ENCODE measurements at places on chromosomes 11 and 22.

GRCh38 chr11:94424011-94424410, 22.8 kb upstream of the GPR83 start:
- DNase-seq: no peak

GRCh38 chr11:5042091-5042490, 4.2 kb upstream of the OR52J3 start:
- DNase-seq: no peak

DNA sequence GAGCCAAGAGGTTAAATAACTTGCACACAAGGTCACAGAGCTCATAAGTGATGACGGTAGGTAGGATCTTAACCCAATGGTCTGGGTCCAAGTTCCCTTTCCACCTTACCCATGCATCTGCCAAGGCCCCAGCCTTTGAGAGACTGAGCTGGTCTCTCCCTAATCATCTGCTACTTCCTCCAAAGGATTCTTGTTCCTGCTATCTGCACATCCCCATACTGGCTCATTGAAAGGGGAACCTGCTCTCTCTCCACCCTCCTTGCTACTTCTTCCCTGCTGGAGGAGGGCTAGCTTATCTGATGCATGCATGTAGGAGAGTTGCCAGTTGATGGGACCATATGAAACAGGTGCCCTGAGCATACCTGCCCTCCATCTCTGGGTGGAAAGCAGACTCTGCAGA, 47.7 kb downstream of the COMMD9 start:
- no peak for DNase-seq

DNA sequence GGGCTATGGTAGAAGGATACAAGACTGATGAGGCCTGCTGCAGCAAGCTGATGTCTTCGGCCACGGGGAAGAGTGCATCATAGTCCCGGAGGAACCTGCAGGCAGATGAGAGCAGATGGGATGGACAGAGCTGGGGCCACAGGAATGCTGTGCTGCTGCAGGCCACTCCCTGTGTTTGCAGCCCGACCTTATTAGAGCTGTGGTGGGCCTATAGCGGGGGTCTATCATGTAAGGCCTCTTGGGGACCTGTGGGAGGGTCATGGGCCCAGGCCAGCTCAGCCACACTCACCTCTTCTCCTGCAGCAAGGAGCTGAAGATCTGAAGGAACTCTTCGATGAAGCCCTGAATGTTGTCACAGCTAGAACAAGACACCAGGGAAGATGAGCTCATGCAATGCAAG, 31.9 kb downstream of the ASCC2 start:
- DNase-seq: no peak

DNA sequence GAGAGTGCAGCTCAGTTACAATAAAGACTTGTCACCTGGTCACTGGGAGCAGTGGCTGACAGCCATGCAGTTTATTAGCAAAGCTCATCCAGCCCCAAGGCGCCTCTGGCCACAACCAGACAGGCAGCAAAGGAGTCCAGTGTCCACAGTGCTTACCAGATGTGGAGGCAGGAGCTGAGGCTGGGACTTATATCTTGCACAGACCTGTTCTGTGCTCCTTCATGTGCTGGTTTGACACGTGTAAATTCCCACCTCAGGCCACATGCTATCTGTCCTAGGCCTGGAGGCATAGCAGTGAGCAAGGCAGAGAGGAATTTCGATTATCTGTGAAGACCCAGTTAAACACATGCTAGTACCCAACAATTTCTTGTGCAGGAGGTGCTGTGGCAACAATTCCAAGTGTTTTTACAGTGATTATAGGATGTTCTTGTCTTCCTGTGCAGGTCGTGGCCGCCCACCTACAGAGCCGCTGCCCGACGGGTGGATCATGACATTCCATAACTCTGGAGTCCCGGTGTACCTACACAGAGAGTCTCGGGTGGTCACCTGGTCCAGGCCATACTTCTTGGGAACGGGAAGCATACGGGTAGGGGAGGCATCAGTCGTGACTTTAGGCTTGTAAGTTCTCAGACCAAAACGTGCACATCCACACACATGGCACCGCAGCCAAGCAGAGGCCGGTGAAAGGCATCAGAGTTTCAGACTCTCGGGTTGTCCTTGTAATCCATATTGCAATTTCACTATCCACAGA, 9.4 kb downstream of the DGCR8 start:
- no peak for DNase-seq

DNA sequence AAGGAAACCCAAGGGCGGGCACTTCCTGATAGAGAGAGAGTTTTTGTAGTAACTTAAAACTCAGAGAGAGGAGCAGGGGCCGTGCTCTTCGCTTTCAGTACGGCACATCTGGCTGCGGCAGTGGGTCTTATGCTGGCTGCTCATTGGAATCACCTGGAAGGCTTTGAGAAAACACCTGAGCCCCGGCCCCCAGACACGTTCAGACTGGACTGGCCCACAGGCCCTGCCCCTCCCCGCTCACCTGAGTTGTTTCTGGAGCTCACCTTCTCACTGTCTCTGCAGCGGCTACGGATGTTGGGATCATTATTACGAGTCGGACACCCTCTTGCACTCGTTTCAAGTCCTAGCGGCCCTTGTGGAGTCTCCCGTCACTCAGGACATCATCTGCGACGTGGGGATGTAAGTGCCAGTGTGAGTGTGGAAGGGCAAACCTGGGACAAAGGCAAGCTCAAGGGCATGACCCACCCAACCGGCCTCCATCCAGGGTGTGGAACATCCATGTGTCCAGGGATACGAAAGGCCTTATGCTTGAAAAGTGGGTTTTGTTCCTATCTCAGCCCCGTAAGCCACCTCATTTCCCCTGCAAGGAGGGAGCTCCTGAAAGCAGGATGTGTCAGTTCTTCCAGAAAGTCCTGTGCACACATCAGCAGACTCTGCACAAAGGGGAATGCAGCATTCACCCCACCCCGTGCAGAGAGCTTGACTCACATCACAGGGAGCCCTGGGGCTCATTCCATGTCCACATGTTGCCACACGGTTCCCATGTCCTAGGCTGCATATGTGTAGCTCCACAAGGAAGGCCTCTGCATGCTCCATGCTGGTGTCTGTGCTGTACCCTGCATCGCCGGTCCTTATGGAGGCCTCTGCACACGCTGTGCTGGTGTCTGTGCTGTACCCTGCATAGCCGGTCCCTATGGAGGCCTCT, 5.4 kb downstream of the NADSYN1 start:
- DNase-seq: no peak

- DNase-seq: no peak
Observed at GRCh38 chr11:112293614-112294013, 33.0 kb upstream of the PLET1 start.

DNA sequence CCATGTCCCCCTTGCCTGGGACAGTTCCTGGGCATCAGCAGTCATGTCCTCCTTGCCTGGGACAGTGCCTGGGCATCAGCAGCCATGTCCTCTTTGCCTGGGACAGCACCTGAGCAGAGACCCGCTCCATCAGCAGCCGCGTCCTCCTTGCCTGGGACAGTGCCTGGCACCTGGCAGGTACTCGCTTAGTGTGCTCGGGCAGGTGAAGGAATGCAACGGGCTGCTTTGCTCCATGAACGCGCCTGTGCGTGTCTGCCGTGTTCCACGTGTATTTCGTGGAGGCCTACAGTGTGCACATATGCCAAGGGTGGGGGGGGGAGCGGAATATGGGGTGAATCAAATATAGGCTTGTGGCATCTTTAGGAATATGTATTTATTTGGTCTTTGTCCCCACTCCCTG, 1490.7 kb downstream of the TBC1D22A start:
- no peak for DNase-seq

GRCh38 chr11:43984519-43985385, 42.3 kb downstream of the C11orf96 start:
- peak; percentile 71 for DNase-seq

GRCh38 chr11:102429691-102430090, 22.9 kb downstream of the TMEM123 start:
- no peak for DNase-seq

DNA sequence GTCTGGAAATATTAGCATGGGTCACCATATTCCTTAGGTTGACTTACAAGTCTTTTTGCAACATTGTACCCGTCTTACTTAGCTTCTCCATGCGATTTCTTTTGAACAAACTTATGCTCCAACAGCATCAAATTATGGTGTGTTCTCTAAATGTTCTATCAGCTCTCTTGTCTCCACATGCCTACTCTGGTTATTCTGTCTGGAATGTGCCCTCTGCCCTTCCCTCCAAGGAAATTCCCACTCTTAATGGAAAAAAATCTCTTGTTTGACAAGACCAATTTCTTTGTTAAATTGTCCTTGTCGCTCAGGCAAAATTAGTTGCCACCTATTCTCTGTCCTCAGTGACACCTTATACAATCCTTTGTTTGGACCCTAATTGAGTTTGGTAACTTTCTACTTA, 522.8 kb upstream of the LUZP2 start:
- DNase-seq: no peak

GRCh38 chr11:77064648-77065217, 2.0 kb upstream of the CAPN5 start:
- DNase-seq: no peak

- no peak for DNase-seq
Observed at GRCh38 chr11:67299471-67300191, 3.7 kb upstream of the SSH3 start.

GRCh38 chr11:57484141-57484710, 23.9 kb downstream of the RTN4RL2 start:
- no peak for DNase-seq
